ENCODE measurements at places on chromosomes 3 and 15. TPM values are rescaled to one million over a fixed set of nuclear protein-coding genes. Genes with fewer than 3 reads are reported as not detected.

The TIMP4 gene
- 0.97 TPM for total RNA-seq

The GOLGA8T gene
- 0.13 TPM for total RNA-seq

The CCDC39 gene
- 0.06 TPM for total RNA-seq

The CAMK2N2 gene
- total RNA-seq: not detected

The LSMEM2 gene
- not detected for total RNA-seq

The TRIP4 gene
- total RNA-seq: 8.7 TPM

The POTEB3 gene
- not detected for total RNA-seq

The SPATA12 gene
- total RNA-seq: 0.13 TPM

The ATP13A5 gene
- not detected for total RNA-seq

The FAM3D gene
- 0.16 TPM for total RNA-seq

The FOXL2 gene
- not detected for total RNA-seq

The IL17RB gene
- total RNA-seq: not detected

The PRRT3 gene
- 0.49 TPM for total RNA-seq

The RNF168 gene
- total RNA-seq: 20.0 TPM

The CCDC54 gene
- total RNA-seq: not detected

The OIP5 gene
- 5.3 TPM for total RNA-seq

The TM4SF1 gene
- total RNA-seq: 1,541 TPM

The KLHL40 gene
- not detected for total RNA-seq

The GABRA5 gene
- not detected for total RNA-seq

The IL5RA gene
- total RNA-seq: not detected

The GREM1 gene
- total RNA-seq: 0.16 TPM

The ZNF148 gene
- 40.3 TPM for total RNA-seq

The GPR156 gene
- total RNA-seq: 0.06 TPM

The CCRL2 gene
- 6.3 TPM for total RNA-seq

The GNAT1 gene
- total RNA-seq: not detected

The C15orf39 gene
- 7.4 TPM for total RNA-seq

The ECE2 gene
- total RNA-seq: not detected

The CCNB2 gene
- total RNA-seq: 18.7 TPM

The ROPN1B gene
- not detected for total RNA-seq

The EIF4G1 gene
- 301 TPM for total RNA-seq

The SLC22A13 gene
- total RNA-seq: 0.16 TPM

The TMEM212 gene
- total RNA-seq: not detected

The TWF2 gene
- total RNA-seq: 129 TPM

The CYP8B1 gene
- not detected for total RNA-seq

The ULK3 gene
- total RNA-seq: 33.2 TPM

The TRAT1 gene
- total RNA-seq: not detected

The INTS14 gene
- 27.4 TPM for total RNA-seq

The SLC15A2 gene
- under 0.01 TPM for total RNA-seq

The TRH gene
- total RNA-seq: not detected

The FBN1 gene
- 88.4 TPM for total RNA-seq

The GOLGB1 gene
- total RNA-seq: 29.6 TPM

The MAGEL2 gene
- not detected for total RNA-seq

The TEX55 gene
- total RNA-seq: not detected

The C3orf49 gene
- total RNA-seq: not detected

The GRAMD1C gene
- 35.0 TPM for total RNA-seq

The IL20RB gene
- 0.16 TPM for total RNA-seq

The C2CD4B gene
- 36.1 TPM for total RNA-seq

The PRR20G gene
- total RNA-seq: not detected

The CNTN3 gene
- total RNA-seq: 0.44 TPM

The EBLN2 gene
- 9.6 TPM for total RNA-seq

The CD86 gene
- total RNA-seq: not detected

All from bladder microvascular endothelial cell (primary cell).